ENCODE measurements at places on chromosomes 13 and 19. TPM values are rescaled to one million over a fixed set of nuclear protein-coding genes. Genes with fewer than 3 reads are reported as not detected.

Gene SLC25A30
- 9.6 TPM for total RNA-seq

Gene LYPD5
- total RNA-seq = 1.9 TPM

Gene NXNL1
- not detected for total RNA-seq

Gene FXYD3
- total RNA-seq = 1.1 TPM

Gene IL17D
- total RNA-seq = 1.4 TPM

Gene CD37
- not detected for total RNA-seq

Gene ZNF700
- total RNA-seq = 5.5 TPM

Gene GNG7
- 0.17 TPM for total RNA-seq

Gene ZNF628
- total RNA-seq = 0.69 TPM

Gene C19orf67
- not detected for total RNA-seq

Gene FLT3
- total RNA-seq = not detected

Gene ERICH4
- total RNA-seq = not detected

Gene RNF225
- total RNA-seq = 0.17 TPM

Gene GPX4
- total RNA-seq = 404 TPM

Gene MYH14
- 0.09 TPM for total RNA-seq

Gene CCDC61
- 9.0 TPM for total RNA-seq

Gene CPT1C
- 34.5 TPM for total RNA-seq

Gene IQCN
- total RNA-seq = 0.63 TPM

Gene TJP3
- total RNA-seq = under 0.01 TPM

Gene ERICH6B
- total RNA-seq = not detected

Gene ZFP36
- total RNA-seq = 2.4 TPM

Gene RFPL4AL1
- total RNA-seq = not detected

Gene SBSN
- total RNA-seq = 5.2 TPM

Gene MFSD12
- 87.0 TPM for total RNA-seq

Gene GRIK5
- total RNA-seq = not detected

Gene SPIB
- total RNA-seq = not detected

Gene BLOC1S3
- 2.2 TPM for total RNA-seq

Gene OR10H1
- not detected for total RNA-seq

Gene MYO1F
- 0.47 TPM for total RNA-seq

Gene LRRC63
- total RNA-seq = under 0.01 TPM

Gene TRPC4
- total RNA-seq = 0.09 TPM

Gene OR7D2
- total RNA-seq = not detected

Gene GPR183
- not detected for total RNA-seq

Gene ADAMTSL5
- 3.9 TPM for total RNA-seq

Gene CEBPG
- total RNA-seq = 16.4 TPM

Gene ATXN8OS
- not detected for total RNA-seq

Gene RNF113B
- not detected for total RNA-seq

Gene FCAR
- not detected for total RNA-seq

Gene CARS2
- 71.4 TPM for total RNA-seq

Gene NLRP5
- total RNA-seq = not detected

Gene PEAK3
- total RNA-seq = not detected

Gene ISOC2
- total RNA-seq = 38.8 TPM

Gene SLC7A9
- total RNA-seq = 0.26 TPM

Gene ZNF682
- 1.0 TPM for total RNA-seq

Gene ZNF525
- total RNA-seq = 6.3 TPM

Gene TYROBP
- total RNA-seq = not detected

Gene B3GNT3
- not detected for total RNA-seq

Gene STAP2
- total RNA-seq = 6.6 TPM

Gene EVI5L
- 18.3 TPM for total RNA-seq

Gene CEACAM19
- total RNA-seq = 0.26 TPM
